ENCODE measurements at places on chromosomes 16 and 17.

- DNase-seq, result no peak
These were observed 84.7 kb downstream of the PLCG2 start for GRCh38 chr16:81863630-81864352.

- no peak for DNase-seq
These were observed 14.4 kb upstream of the FAAP100 start for GRCh38 chr17:81566461-81567126.

DNA sequence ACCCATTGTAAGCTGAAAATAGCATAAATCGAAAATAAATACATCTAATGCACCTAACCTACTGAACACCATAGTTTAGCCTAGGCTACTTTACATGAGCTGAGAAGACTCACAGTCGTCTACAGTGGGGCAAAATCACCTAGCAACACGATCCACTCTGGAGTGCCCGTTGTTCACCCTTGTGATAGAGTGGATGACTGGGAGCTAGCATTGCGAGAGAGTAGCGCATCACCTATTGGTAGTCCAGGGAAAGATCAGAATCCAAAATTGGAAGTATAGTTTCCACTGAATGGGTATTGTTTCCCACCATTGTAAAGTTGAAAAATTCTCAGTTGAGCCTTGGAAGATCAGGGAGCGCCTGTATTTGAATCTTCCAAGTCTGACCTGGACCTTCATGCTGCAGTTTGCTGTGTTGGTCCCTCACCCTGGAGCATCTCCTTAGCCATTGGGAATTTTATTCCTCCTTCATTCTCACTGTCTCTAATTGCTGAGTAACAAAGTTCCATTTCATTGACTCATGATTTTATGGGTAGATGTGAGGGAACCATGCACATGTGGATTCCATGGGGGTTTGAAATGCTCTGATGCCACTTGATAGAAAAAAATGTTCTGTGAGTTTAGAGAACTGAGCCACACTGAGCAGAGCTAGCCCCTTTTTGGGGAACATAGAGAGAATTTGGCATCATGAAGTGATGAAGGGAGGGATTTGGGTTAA lies 19.6 kb downstream of the AKAP1 start:
- DNase-seq, result no peak

DNA sequence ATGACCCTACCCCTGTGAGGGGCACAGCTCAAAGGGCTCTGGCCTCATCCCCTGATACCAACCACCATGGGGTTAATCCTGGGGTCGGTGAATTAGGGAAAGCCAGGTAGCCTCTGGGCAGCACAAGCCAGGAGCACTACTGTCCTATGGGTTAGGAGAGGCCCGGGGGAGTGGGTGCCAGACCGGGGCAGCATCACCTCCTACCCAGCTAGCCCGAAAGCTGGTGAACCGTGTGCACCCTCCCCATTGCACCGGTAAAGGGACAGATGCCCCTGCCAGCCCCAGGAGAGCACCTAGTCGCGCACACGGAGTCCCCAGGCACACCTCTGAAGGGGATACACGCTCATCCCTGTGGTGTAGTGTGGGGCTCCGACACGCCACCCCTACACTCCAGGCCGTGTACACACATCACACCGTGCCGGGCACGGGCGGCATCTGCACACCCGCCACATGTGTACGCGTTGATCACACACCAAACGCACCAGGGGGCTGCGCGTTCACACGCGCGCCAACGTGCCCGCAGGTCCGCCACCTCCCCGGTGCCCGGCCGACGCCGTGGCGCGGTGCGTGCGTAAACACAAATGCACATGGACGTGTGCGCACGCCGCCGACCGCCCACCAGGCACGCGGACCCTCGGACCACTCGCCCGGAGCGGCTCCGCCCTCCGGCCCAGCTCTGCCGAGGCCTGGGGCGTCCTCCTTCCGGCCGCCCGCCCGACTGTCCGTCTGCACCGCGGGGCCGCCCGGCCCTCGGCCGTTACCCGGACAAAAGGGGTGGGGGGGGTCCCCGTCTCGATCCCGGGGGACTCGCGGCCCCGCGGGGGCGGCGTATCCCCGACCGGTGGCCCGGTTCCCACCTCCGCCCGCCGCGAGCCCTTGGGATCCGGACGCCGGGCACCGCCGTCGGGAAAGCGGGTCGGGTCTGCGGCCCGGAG lies 785 bp downstream of the UBALD1 start:
- DNase-seq, result no peak

All from AML-193 (cell line).